ENCODE measurements at places on chromosomes 3 and 15. TPM values are rescaled to one million over a fixed set of nuclear protein-coding genes. Genes with fewer than 3 reads are reported as not detected.

DNA sequence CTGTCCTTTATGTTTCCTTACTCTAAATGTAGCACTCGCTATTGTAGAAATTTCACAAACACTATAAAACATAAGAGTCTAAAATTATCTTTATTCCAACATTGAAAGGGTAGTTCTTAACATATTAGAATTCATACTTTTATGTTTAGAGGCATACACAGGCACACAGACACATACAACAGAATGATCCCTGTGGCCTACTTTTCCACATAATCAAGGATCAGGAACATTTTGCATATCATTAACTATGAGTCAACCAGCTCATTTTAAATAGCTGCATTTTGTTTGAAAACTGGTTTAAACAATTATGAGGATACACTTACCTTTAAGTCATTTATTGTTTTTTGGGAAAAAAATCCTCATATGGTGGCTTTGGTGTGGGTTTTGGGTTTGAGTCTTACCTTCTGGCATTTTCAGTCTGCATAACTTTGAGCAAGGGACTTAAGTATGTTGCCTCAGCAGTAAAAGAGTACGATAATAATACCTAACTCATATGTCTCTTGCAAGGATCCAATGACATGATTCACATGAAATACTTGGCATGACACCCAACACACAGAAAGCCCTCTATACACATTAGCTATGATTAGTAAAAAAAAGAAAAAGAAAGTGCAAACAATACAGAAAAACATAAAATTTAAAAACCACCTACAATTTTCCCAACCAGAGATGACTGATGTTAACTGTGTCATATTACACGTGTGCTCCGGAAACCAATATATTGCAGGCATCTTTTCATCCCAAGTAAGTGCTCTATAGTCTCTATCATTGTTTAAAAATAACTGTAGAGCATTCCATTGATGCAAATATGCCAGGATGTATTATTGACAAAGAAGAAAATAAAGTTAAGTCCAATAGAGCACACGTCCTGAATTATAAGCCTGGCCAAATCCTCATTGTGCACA is 213.1 kb upstream of the ADAMTS9 start:
- no peak for ATAC-seq

- ATAC-seq, result no peak
These were observed 237.8 kb upstream of the PEX5L start for GRCh38 chr3:180274536-180274935.

GRCh38 chr3:5128849-5129248 is 6.8 kb downstream of the ARL8B start:
- ATAC-seq, result no peak

PLSCR4 gene
- 8.8 TPM for total RNA-seq
